NCI-H446 treated with DMSO at 0.1 percent for 48 hours (cell line): ENCODE measurements at places on chromosomes 16 and 17.

GRCh38 chr16:57606147-57606846 is 22.1 kb upstream of the ADGRG1 start:
- DNase-seq, result no peak

DNA sequence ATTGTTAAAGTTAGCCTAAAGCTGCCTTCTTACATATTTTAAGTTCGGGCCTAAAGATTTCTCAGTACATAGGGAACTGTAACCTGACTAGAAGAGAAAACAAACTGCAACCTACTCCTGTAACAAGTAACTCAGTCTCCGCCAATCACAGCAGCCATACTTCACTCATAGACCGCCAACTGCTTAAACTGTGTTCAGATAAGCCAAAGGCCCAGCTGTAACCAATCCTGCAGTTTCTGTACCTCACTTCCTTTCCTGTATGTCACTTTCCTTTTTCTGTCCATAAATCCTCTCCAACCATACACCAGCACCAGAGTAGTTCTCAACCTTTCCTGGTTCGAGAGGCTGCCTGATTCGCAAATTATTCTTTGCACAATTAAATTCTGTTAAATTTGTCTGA is 41.5 kb downstream of the GLG1 start:
- DNase-seq, result no peak

DNA sequence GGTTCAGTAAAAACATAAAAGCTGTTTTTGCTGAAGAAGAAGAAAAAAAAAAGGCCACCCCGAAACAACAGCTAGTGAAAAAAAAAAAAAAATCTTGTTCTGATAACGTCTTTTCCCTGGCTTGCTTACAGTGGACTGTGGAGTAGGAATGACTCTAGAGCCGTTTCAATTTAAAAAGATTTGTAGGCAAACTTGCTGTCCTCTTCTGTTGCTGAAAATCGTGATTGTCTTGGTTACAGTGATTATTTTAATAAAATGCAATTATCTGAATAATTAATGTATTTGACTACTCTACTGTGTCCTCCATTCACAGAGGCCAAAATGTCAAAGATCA is 190.6 kb upstream of the TBX2 start:
- DNase-seq, result no peak

DNA sequence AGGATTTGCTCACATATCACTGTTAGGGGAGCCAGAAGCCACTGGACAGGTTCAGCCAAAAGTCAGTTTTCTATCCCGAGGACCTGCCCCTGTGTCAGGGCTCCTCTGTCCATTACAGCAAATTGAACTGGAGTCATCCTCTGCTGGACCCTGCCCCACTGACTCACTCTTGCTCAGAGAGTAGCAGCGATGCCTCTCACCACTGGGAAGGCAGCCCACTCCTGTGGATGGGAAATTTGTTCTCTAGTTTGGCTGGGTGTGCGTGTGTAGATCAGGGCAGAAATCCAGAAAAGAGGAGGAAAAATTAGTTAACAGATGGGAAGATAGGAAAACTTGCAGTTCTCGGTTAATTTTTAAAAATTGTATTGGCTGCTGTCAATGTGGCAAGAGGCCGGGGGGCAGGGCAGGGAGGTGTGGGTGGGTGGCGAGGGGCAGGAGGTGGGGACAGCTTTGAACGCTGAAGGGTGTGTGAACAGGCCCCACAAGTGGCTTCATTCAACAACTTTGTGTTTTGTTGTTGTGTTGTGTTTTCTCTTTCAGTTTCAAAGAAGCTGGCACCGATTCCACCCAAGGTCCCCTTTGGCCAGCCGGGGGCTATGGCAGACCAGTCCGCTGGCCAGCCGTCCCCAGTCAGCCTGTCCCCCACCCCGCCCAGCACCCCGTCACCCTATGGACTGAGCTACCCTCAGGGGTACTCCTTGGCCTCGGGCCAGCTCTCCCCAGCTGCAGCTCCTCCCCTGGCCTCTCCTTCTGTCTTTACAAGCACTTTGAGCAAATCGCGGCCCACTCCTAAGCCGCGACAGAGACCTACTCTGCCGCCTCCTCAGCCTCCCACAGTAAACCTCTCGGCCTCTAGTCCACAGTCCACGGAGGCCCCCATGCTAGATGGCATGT is 33.6 kb downstream of the ELAC2 start:
- peak; percentile 58 for DNase-seq

DNA sequence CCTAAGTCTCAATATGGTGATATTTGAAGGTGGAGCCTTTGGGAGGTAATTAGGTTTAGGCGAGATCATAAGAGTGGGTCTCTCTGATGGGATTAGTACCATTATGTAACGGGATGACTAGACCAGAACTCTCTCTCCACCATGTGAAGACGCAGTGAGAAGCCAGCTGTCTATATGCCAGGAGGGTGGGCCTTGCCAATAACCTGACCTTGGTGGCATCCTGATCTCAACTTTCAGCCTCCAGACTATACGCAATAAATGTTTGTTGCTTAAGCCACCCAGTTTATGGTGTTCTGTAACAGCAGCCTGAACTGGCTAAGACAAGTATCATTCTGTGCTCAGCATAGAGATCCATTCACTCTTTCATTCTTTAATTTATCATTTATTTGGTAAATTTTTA is 167.2 kb upstream of the CDH11 start:
- DNase-seq, result no peak

- DNase-seq, result no peak
Measured at GRCh38 chr16:23482778-23483177, 27.5 kb downstream of the GGA2 start.

- DNase-seq, result no peak
Measured at GRCh38 chr17:55683550-55684315, 38.9 kb downstream of the TMEM100 start.

DNA sequence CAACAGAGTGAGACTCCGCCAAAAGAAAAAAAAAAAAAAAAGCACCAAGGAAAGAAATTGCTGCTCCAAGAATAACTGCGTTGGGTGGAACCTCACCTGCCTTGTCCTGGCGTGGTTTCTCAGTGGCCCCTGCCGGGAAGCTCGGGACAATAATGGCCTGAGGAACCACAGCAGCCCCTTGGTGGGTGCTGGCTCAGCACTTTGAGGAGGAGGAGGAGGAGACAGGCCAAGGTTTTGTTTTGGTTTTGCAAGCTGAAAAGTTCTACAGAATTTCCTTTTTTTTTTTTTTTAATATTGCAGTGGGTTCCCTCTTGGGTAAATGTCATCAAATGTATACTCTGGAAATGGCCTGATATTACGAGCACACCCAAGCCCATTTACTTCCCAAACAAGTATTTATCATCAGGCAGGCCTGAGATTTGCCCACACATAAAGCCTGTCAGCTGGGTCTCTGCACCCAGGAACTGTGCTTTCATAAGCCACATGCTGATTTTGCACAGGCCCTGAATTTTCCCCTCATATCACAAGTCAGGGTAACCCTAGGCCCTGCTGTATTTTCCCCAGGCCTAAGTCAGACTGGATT is 78.3 kb downstream of the SOCS1 start:
- no peak for DNase-seq

DNA sequence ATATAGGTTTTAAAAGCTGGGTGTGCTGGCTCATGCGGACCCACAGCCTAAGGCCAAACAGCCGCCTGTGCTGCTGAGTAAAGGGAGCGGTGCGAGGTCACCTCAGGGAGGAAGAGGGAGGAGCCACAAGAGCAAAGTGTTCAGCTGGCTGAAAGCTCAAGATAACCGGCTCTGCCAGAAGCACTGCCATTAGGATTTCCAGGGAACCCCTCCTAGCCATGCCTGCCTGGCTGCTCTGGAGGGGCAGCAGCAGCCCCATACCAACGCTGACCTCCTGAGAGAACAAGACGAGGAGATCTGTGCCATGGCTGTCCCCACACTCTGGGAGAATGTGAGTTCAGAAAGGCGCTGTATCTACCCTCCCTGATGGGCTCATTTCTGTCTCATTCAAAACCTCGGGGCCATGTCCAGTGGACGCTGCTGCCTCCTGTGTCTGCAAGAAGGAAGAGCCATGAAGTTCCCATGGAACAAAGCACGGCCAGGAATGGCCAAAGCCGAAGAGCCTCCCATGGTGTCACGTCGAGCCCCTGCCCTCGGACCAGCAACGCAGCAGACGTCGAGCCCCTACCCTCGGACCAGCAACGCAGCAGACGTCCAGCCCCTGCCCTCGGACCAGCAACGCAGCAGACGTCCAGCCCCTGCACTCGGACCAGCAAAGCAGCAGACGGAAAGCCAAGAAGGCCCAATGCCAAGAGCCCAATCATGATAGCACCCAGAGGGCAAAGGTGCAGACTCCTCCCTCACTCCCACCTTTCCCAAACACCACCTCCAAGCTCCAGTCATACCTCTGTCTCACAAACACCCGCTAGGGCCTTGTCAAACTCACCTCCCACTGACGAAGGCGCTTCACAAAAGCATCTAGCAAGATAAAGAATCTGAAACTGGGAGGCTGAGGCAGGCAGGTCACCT is 107.0 kb downstream of the ANKRD11 start:
- no peak for DNase-seq

DNA sequence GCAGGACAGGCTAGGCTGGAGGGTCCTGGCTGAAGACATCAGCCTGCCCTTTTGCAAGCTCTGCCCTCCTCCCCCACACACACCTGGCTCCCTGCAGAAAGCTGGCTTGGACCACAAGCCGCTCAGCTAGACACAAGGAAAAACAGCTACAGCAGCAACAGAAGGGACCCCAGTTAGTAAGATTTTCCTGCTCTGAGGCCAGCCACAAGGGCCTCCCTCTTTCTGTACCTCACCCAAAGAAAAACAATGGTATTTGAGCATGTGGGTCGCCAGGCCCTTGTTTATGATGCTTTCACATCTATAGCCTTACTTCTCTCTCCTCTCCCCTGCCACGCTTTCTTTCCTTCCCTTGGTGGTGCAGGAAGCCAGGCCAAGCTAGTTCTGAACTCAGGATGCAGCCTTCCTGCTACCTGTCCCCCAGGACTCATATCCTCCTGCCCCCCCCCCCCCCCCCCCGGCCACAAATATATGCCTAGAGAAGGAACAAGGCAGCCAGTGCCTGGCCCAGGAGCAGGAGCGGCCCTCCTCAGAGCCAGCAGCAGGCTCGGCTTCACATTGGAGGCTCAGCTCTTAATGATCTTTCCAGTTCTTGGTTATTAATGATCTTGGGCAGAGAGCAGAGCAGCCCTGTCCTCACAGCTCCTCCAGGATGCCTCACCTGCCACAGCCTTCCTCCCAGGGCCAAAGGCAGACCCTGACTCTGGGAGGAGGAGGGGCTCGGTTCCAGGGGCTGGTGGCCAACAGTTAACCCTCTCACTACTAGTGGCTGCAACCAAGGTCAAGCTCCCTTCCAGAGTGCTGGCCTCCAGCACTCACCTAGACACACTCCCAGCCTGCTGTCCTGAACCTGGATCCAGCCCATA is 19.5 kb downstream of the GRIN2C start:
- peak; percentile 42 for DNase-seq

- no peak for DNase-seq
Measured at GRCh38 chr16:88701581-88702370, 4.4 kb downstream of the RNF166 start.

- DNase-seq, result no peak
Measured at GRCh38 chr17:44733753-44734152, 25.0 kb upstream of the ADAM11 start.

- DNase-seq, result no peak
Measured at GRCh38 chr17:48095611-48096010, 5.7 kb downstream of the CBX1 start.

DNA sequence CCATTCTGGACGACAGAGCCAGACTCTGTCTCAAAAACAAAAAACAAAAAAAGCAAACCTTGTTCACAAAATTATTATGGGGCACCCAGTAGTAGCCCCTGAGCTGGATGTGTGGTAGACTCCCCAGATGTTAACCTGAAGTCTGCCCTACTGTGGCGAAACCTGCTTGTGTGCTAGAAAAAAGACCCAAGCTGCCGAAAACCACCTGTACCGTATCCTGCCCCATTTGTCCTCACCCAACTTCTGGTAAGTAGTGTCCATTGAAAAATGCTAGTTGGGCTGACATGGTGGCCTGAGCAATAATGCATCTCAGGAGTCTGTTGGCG is 9.1 kb downstream of the RMI2 start:
- DNase-seq, result no peak

GRCh38 chr16:82874672-82875071 is 247.9 kb downstream of the CDH13 start:
- DNase-seq, result no peak

DNA sequence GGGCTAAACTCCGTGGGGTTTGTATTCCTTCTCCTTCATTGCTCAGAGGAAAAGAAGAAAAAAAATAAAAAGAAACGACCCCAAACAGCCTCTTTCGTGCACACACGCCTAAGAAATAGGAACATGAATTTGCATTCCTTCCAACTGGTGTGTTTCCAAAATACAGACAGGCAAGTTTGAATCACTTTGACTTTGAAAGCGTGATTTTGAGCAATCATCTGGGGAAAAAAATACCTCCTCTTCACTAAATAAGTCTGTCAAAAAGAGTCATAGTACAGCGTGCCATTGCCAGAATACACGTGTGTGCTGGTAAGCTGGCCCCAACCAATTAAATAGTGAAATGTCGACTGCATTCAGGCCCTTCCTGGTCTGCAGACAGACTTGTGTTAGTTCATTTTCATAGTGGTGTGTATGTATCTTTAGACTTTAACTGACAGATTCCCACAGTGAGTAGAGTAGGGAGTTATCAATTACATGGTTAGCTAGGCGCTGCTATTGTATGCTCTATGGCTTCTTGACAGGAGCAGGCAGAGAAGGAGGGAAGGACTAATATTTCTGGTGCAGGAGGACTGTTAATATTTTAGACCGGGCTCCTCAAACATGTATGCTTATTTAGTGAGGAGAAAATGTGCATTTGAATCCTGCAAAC is 618.3 kb downstream of the MAF start:
- DNase-seq, result no peak

DNA sequence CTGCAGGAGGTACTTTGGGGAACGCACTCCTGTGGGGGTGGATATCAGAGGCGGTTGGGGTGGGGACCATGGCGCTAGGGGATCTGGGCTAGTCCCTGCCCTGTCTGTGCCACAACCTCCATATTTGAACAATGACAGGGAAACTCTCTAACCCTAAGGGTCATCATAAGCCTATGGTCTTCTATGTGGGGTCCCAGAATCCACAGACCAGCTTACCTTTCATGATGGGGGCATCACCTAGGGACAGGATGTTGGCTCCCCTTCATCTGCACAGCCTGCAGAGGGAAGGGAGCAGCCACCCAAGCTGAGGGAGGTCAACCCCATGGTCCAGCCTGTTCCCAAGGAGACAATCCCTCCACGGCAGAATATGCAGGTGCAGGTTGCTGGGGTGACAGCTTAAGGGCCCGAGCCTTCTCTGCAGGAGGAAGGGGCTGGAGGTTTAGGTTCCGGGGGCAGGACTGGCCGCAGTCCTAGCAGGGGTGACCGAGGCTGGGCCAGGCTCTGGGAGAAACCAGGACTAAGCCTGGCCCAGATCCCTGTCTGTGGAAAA is 1.7 kb downstream of the ORAI3 start:
- no peak for DNase-seq
